ENCODE measurements at places on chromosomes 3 and 15.

DNA sequence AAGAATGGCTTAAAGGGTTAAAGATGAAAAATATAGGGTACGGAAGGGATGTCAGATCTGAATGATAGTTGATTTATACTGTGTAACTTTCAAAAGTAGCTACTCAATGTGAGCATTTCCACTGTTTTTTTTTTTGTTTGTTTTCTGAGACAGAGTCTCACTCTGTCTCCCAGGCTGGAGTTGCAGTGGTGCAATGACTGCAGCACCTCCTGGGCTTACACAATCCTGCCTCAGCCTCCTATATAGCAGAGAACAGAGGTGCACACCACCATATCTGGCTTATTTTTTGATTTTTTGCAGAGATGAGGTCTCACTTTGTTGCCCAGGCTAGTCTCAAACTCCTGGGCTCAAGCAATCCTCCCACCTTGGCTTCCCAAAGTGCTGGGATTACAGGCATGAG lies 9.9 kb upstream of the PXK start:
- DNase-seq = no peak

- DNase-seq = peak; percentile 34
Measured at GRCh38 chr15:82810890-82811426, 1.5 kb downstream of the WHAMM start.

DNA sequence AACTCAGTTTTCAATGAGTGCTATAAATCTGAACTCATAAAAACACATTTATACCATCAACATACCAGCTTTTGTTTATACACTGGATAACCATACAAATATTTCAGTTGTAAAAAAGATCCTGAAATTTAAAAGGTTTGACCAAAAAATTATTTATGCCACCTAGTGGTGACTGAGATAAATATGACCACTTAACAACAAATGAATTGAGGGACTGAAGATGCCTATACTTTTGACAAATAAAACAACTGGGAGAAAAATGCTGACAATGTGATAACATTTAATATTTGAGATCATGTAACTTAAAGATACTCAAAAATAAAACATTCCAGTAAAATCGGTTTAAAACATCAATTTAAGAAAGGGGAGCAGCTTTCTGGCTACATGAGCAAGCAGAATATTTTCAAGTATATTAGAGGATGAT lies 30.4 kb downstream of the ATG3 start:
- no peak for DNase-seq

- no peak for DNase-seq
Measured at GRCh38 chr3:86029590-86029989, 961.4 kb downstream of the VGLL3 start.

GRCh38 chr3:178318340-178318739 lies 217.9 kb upstream of the KCNMB2 start:
- no peak for DNase-seq

DNA sequence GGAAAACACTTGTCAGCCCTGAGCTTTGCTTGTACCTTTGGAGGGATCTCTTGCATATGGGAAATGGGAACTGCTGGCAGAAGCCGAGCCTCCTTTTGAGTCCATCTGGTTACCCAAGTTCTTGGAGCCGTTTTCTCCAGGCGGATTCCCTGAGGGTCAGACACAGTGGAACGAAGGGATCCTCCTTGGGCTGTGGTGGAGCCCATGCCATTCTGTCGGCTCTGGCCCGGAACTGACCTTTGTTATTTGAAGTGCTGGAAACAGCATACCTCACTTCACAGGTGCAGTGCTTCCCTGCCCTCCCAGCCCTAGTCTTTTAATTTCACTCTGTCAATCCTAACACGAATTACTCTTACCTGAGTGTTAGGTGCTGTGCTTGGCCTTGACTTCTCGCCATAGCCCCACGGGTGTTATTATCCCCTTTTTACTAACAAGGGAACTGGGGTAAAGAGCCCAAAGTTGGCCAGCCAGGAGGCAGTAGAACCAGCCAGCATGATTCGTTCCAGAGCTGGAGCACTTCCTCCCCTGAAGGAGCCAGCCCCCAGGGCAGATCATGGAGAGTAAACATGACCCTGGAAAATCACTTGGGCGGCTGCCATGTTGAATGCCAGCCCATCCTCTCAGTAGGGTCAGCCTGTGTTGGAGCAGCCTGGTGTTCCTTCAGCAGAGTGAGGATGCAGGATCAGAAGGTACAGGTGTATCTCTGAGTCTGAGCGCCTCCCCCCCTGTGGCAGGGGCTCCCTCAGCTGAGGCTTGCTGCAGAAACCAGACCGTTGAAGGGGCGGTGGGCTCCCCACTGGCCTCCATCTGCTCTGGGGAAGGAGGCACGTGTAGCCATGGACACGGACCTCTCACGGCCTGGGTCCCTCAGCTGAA lies 143.2 kb downstream of the DNAJB8 start:
- no peak for DNase-seq

All from activated gamma-delta T cell treated with Interleukin-2 at 50 U/mL for 16 hours (primary cell).